Peyer's patch (tissue), 4 donors: ENCODE measurements at places on chromosomes 16 and 17. TPM values are rescaled to one million over a fixed set of nuclear protein-coding genes. Genes with fewer than 3 reads are reported as not detected.

GRCh38 chr16:78503602-78504001 is 404.1 kb downstream of the WWOX start:
- no peak overlapping the region for H3K4me3 ChIP-seq
- H3K27me3 ChIP-seq: no peaks in the 10 kb centered on the region
- peak; percentile 29 for DNase-seq
- no peak overlapping the region for H3K27ac ChIP-seq
- H3K4me1 ChIP-seq: no peaks in the 10 kb centered on the region
- H3K36me3 ChIP-seq: no peaks in the 10 kb centered on the region

Gene DHRS7C
- not detected for total RNA-seq

Gene LLGL2
- 221 TPM for total RNA-seq

GRCh38 chr16:83839561-83839960 is 31.8 kb downstream of the HSBP1 start:
- no peak overlapping the region for H3K27ac ChIP-seq

- no peak overlapping the region for H3K4me3 ChIP-seq
- no peaks in the 10 kb centered on the region for H3K36me3 ChIP-seq
- no peaks in the 10 kb centered on the region for H3K4me1 ChIP-seq
Observed at GRCh38 chr17:72603420-72604242, 482.8 kb downstream of the SOX9 start.

Gene DDX28
- total RNA-seq: 4.0 TPM

GRCh38 chr17:49071106-49071505 is 61.5 kb upstream of the B4GALNT2 start:
- no peaks in the 10 kb centered on the region for H3K27me3 ChIP-seq
- no peaks in the 10 kb centered on the region for H3K4me1 ChIP-seq
- H3K36me3 ChIP-seq: no peaks in the 10 kb centered on the region
- H3K27ac ChIP-seq: no peak overlapping the region

DNA sequence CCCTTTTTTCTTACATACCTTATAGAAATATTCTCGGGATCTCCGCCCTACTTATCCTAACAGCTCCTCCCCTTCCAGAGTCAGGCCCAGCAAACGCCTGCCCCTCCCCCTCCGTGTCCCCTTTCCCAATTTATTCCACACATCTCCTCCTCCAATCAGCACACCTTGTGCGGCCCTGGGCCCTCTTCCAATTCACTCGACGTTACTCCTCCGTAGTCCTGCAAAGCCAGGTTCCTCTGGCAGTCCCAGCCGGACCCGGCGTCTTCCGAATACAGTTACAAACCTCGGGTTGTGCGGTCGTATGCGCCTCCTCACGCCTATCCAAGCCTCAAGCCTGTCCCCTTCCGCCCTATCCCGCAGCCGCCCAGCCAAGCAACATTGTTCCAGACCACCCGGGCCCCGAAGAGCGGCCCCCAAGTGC is 677 bp downstream of the CBX1 start:
- peak overlapping the region; percentile 91 for H3K4me3 ChIP-seq
- no peak for DNase-seq
- peak overlapping the region; percentile 86 for H3K27ac ChIP-seq
- no peaks in the 10 kb centered on the region for H3K4me1 ChIP-seq
- H3K27me3 ChIP-seq: no peaks in the 10 kb centered on the region
- H3K36me3 ChIP-seq: no peaks in the 10 kb centered on the region

DNA sequence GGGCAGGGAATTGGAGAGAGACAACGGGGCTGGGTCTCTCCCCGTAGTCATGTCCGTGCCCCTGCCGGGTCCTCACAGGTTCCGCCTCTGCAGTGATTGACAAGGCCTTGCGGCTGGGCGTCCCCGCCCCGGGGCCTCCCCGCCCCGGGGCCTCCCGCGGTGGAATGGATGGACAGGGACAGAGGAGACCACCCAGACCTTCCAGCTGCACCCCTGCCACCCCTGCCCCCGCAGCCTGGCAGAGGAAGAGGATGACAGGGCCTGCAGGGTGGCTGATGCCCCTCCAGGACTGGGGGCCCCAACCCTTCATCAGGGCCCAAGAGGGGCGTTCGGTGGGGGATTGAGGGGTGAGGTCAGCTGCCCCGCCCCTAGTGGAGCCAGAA is 216.4 kb upstream of the CIBAR2 start:
- no peaks in the 10 kb centered on the region for H3K27me3 ChIP-seq
- no peak overlapping the region for H3K4me3 ChIP-seq

Gene KIF18B
- total RNA-seq: 9.7 TPM

DNA sequence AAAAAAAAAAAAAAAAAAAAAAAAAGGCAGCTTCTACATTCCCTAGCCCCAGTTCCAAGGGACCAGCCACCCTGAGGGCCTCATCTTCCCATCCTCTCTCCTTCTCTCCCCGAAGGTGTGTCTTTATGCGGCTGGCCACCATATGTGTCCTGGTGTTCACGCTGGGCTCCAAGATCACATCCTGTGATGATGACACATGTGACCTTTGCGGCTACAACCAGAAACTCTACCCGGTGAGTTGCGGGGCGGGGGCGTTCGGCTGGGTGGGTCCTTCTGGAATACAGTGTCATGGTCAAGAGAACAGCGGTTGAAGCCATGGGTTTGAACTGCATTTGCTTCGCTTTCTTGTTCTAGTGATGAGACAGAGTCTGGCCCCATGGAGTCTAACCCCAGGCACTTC is 22.6 kb upstream of the COQ7 start:
- H3K27me3 ChIP-seq: no peaks in the 10 kb centered on the region
- no peak overlapping the region for H3K4me3 ChIP-seq
- no peak overlapping the region for H3K27ac ChIP-seq
- H3K36me3 ChIP-seq: no peaks in the 10 kb centered on the region
- no peaks in the 10 kb centered on the region for H3K4me1 ChIP-seq

Gene TMEM235
- not detected for total RNA-seq

- no peaks in the 10 kb centered on the region for H3K27me3 ChIP-seq
- no peak overlapping the region for H3K4me3 ChIP-seq
- no peak for DNase-seq
Observed at GRCh38 chr17:44105941-44106340, 17.5 kb downstream of the HDAC5 start.

- no peaks in the 10 kb centered on the region for H3K36me3 ChIP-seq
- H3K4me3 ChIP-seq: no peak overlapping the region
- no peaks in the 10 kb centered on the region for H3K27me3 ChIP-seq
- H3K27ac ChIP-seq: no peak overlapping the region
- DNase-seq: no peak
Observed at GRCh38 chr17:15039366-15039765, 225.8 kb downstream of the PMP22 start.

Gene IKZF3
- 5.4 TPM for total RNA-seq

- H3K4me3 ChIP-seq: peak overlapping the region; percentile 48
- H3K36me3 ChIP-seq: no peaks in the 10 kb centered on the region
- H3K4me1 ChIP-seq: no peaks in the 10 kb centered on the region
- DNase-seq: peak; percentile 83
Observed at GRCh38 chr17:59837308-59838051, 55.3 kb downstream of the TUBD1 start.

DNA sequence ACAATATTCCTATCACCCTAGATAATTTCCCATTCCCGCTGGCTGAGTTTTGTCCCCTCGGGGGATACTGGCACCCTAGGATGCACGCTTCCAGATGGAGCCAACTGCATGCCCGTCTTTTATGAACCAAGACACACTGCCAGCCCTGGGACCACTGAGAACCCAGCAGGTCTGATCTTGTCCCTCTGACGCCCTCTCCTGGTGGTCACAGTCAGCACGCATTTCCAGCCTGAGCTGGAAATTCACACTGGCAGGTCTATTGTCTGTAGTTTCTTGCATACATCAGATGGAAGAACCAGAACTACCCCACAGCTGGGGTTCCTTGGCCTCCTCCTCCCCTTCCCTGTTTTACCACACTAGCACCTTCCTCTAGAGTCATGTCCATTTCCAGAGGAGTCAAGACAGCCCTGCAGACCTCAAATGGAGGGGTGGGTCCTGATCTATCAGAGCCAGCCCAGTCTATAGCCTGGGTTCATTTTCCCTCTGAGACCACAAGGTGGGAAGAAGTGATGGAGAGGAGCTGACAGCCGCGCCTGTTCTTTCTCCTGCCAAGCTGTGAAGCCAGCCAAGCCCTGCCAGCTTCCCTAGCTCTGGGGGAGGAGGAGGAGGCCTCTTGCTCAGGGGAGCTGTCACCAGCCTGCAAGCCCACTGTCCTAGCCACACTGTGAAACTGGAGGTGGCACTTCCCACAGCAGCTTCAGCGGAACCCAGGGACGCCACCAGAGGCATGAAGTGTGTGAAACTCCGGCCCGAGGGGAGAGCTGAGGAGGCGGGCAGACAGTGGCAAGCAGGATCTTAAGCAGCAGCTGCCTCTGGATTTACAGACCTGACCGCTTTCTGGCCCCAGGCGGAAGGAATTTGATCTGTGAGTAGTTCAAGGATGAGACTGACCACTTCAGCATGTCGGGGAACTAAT is 29.3 kb downstream of the MXRA7 start:
- no peaks in the 10 kb centered on the region for H3K36me3 ChIP-seq
- no peaks in the 10 kb centered on the region for H3K27me3 ChIP-seq
- no peak overlapping the region for H3K4me3 ChIP-seq
- no peaks in the 10 kb centered on the region for H3K4me1 ChIP-seq
- H3K27ac ChIP-seq: peak overlapping the region; percentile 9

GRCh38 chr17:52106638-52107261 is 51.8 kb downstream of the CA10 start:
- DNase-seq: no peak
- no peaks in the 10 kb centered on the region for H3K36me3 ChIP-seq
- H3K27me3 ChIP-seq: no peaks in the 10 kb centered on the region
- no peaks in the 10 kb centered on the region for H3K4me1 ChIP-seq

Gene LRRC75A
- total RNA-seq: 189 TPM

Gene FOXL1
- 3.9 TPM for total RNA-seq

GRCh38 chr17:11240841-11241610 is at the start of gene SHISA6:
SHISA6 (plus strand) TSS chr17:11241213.
- H3K4me3 ChIP-seq: no peak within 1 kb of the TSS
- H3K4me1 ChIP-seq: no peaks in the 10 kb centered on the region
- H3K27ac ChIP-seq: no peak within 1 kb of the TSS
- no peaks in the 10 kb centered on the region for H3K36me3 ChIP-seq
- no peaks in the 10 kb centered on the region for H3K27me3 ChIP-seq
- DNase-seq: no peak

DNA sequence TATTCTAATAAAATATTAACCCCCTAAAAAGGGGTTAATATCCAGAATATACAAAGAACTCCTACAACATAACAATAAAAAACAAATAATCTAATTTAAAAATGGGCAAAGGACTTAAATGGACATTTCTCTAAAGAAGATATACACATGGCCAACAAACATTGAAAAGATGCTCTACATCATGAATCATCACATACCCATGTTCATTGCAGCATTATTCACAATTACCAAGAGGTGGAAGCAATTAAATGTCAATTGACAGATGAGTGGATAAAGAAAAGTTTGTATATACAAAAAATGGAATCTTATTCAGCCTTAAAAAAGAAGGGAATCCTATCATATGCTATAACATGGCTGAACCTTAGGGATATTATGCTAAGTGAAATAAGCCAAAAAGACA is 36.8 kb downstream of the CPD start:
- no peaks in the 10 kb centered on the region for H3K27me3 ChIP-seq
- no peak for DNase-seq
- H3K4me1 ChIP-seq: no peaks in the 10 kb centered on the region
- no peak overlapping the region for H3K4me3 ChIP-seq
- H3K36me3 ChIP-seq: no peaks in the 10 kb centered on the region
